ENCODE measurements at places on chromosomes 4 and X.
A peak's percentile ranks its signal among the peaks of the same experiment; 100 is the strongest.

GRCh38 chr4:1472911-1473518, 66.8 kb upstream of the NKX1-1 start:
- no peak for DNase-seq

- DNase-seq: no peak
Measured at GRCh38 chr4:39354254-39354552, 12.0 kb downstream of the RFC1 start.

- DNase-seq: no peak
Measured at GRCh38 chr4:53605783-53606182, 14.5 kb upstream of the LNX1 start.

DNA sequence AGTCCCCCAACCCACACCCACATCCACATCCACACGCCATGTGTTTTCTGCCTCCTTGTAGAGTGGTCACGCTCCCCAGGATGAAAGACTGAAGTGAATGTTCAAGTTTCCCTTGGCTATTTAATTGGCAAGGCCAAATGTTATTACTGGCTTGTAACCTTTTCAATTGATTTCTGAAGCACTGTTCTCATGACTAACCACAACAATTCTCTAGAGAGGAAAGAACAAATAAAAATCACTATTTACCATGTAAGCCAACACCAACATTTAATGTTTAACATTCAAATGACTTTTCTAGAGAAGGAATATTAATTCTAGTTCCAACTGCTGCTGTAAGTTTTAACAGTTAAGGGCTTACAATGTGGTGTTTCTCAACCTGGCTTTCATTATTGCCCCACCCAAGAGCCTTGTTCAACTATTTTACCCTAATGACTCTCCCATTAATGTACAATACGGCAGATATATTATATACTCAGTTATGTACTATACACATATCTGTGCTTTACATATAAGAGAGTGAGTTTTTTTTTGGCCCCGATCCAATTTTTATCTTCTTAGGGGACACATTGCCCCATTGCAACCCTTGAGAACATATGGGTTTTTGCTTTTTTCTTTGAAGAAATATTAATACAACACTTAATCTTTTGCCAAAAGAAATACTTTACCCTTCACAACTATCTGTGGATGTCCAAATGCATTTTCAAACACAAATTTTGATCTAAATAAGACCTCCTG, 46.5 kb downstream of the RELL1 start:
- no peak for DNase-seq

DNA sequence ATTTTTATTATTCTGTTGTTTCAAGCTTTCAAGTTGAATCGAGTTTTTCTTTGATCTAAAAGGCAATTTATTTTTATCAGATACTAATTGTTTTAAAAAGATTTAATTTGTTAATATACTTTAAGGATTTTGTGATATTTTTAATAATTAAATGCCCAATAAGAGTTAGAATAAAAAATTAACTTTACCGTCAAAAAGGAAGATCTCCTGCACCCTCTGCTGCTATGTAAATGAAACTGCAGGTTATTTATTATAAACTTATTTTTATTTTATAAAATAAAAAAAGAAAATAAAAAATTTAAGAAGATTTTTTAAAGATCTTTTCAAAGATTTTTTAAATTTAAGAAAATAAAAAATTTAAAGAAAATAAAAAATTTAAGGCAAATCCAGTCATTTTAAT, 166.1 kb downstream of the CCSER1 start:
- DNase-seq: no peak

GRCh38 chrX:71510161-71510560, 22.7 kb upstream of the OGT start:
- no peak for DNase-seq

DNA sequence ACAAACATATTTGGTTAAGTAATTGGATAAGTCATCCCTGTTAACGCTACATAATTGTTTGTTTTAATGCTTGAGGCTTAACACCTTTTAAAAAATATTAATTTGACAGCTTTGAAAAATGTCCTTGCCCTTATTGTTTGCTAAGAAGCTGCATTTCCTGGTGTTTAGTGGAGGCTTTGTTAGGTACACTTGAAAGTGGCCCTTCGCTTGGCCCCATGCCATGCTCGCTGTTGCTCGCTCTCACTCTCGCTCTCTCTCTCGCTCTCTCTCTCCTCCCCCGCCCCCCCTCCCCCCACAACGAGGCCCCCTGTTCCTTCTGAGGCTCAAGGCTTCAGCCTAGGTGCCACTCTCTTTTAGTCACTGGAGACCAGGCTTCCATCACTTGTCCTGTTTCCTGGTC, 139.6 kb downstream of the DCLK2 start:
- DNase-seq: no peak

- DNase-seq: peak; percentile 79
Measured at GRCh38 chrX:38882894-38883626, 81.8 kb downstream of the MID1IP1 start.

GRCh38 chr4:110516106-110516922, 40.4 kb downstream of the ENPEP start:
- peak; percentile 52 for DNase-seq

DNA sequence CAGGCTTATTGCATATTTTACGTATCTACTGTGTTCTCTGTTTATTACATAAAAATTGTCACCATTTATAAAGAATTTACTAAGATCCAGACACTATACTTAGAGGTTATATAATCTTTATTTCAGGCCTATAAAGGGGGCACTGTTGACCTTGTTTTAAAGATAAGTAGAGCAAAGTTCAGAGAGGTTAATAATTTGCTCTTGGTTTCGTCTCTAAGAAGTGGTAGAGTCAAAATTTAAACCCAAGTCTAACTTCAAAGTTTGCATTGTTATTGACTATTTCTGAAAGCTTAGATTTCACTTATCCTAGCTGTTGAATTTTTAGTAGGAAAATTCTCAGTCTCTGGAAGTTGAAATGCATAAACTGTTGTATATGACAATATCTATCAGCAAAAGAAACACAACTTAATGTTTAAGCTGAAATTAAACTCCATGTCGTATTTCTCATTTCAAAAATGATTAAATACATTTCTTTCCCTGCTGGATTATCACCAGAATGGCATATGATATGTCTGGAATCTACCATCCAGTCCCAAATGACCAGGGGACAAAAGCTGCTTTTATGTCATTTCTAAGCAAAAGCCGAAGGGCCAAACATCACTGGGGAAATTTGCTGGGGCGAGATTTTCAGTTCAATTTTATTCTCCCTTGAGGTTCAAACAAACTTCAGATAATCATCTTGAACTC, 138.4 kb downstream of the SLC7A11 start:
- DNase-seq: no peak

DNA sequence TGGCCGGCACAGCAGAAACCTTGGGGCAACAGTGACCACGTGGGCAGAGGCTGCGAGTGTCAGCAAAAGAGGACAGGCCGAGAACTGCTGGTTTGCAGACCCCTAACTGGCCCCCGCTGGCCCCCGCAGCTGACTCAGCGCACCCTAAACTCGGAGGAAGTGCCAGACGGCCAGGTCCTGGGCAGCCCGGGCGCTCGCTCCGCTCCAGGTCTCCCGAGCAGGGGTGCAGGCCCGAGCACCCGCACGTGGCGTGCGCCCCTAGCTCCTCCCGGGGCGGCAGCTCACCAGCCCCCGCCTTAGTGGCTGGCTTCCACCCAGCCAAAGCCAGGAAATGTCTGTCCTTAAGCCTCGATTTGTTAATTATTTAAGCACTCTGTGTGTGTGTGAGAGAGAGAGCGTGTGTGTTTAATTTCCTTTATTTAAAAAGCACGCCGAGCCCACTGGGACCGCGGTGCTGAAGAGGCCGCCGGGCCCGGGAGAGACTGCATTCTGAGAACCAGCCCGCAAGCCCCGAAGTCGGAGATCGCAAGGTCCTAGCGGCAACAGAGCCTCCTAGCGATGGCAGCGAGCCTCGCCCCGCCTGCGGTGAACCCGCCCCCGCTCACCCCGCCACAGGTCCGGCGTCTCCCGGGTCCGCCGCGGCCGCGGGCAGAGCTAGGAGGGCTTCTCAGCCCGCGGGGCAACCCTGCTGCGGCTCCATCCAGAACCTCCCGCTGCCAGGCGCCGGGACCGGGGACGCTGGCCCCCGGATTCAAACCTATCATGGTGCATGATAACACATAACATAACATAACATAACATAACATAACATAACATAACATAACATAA, 45.9 kb upstream of the CDKN2AIP start:
- DNase-seq: peak; percentile 83

GRCh38 chr4:55524844-55525571, 21.7 kb downstream of the CLOCK start:
- DNase-seq: peak; percentile 11

DNA sequence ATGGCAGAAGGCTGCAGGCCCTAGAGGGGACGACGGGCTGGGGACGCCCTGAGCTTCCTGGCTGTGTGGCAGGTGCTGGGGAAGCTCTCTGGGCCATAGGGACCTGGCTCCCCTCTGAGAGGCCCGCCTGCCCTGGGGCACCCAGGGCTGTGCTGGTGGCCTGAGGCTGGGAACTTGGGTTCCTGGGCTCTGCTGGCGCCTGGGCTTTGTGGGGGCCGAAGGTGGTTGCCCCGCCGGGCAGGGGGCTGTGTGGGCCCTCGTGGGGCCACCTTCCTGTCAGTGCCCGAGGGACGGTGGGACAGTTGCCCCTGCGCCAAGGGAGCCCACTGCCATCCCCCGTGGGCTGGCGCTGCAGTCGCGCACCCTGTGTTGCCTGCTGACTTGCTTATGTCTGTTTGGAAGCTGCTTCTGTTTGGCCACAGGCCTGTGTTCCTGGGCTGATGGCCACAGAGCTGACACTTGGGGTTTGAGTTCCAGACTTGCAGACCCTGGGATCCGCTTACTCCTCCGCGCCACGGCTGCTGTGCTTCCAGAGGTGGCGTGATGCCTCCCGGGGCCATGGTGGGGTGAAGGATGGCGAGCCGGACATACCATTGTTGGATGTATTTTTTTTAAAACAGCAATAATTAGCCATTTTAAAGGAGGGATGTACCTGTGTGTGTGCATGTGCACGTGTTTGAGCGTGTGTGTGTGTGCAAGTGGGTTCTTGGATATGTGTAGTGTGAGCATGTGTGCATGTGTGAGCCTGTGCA, 8.5 kb downstream of the NAT8L start:
- DNase-seq: no peak

- DNase-seq: no peak
Measured at GRCh38 chrX:13855689-13856450, 39.0 kb upstream of the GPM6B start.

GRCh38 chr4:71469541-71469940, 130.7 kb downstream of the SLC4A4 start:
- no peak for DNase-seq

GRCh38 chr4:26496207-26496783, 6.0 kb upstream of the CCKAR start:
- no peak for DNase-seq

DNA sequence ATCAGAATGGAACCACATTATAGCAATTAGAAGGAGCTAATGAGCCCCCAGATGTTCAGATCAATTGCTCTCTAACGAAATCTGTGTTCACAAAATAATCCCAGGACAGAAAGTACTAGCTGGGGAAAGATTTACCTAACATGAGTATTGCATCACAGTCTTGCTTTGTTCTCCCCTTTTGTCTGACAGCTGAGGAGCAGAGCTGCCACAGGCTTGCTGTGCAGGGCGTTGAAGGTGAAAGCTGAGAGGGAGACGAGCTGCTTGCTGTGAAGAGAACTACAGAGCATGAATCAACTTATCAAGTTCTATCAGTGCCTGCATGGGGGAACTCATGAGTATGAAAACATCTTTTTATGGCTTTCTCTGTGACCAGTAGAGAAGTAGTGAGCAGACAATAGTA, 441.2 kb downstream of the CENPC start:
- no peak for DNase-seq

DNA sequence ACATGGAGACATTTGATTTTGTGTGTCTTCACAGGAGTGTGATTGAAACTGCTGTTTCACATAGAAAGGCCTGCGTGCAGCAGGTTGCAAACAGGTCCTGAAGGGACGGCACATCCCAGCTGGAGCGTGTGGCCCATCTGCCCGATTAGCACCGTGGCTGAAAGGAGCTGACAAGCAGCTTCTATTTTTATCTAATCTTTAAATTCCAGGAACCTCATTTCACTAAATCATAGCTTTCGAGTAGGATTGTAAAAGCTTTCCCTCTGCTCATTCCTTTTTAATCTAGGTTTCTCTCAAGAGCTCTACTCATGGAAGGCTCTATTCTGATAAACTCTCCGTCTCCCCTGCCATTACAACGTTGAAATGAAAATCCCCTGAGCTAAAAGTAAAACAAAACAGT, 106.8 kb downstream of the FSTL5 start:
- no peak for DNase-seq

GRCh38 chrX:129653971-129654651, 645 bp downstream of the APLN start:
- DNase-seq: no peak

- DNase-seq: peak; percentile 9
Measured at GRCh38 chr4:187108845-187109244, 385.2 kb upstream of the FAT1 start.

- DNase-seq: no peak
Measured at GRCh38 chr4:110310795-110311194, 112.4 kb upstream of the ELOVL6 start.

DNA sequence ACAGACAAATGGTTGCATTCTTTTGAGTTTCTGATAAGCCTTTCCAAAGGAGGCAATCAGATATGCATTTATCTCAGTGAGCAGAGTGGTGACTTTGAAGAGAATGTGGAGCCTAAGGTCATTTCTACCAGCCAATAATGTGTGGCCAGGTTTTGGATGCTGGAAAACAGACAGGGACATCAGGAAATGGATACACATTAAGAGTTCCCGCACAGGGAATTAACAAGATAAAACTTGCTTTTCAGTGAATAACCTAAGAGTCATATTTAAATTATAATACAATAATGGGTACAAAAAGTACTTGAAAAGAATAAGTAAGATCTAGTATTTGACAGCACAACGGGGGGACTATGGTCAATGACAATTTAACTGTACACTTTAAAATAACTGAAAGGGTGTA, 492.3 kb upstream of the FAM241A start:
- DNase-seq: no peak

- no peak for DNase-seq
Measured at GRCh38 chr4:109462297-109462696, 28.7 kb downstream of the SEC24B start.

DNA sequence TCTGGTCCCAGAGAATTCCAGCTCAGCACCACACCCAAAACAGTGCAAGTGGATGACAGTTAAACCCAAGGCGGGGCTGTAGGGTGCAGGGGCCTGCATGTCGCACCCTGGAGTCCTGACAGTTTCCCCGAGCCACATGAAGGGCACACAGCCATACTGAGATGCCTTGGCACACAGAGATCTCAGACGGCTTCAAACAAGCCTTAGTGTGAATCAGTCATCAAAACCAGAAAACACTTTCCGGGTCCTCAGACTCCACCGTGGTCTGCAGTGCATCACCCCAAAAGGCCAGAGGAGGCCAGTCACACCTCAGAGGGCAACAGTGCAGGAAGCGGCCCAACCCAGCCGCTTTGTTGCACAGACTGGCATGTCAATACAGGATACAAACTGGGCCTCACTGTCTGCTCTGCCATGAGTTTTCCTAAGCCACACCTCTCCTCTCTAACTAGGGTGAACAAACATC, 64.6 kb upstream of the ENPP6 start:
- no peak for DNase-seq

GRCh38 chr4:135497563-135498152, 1296.1 kb upstream of the PABPC4L start:
- no peak for DNase-seq

- DNase-seq: no peak
Measured at GRCh38 chr4:90030953-90031352, 96.2 kb upstream of the CCSER1 start.
